Ovary (tissue), 10 donors: ENCODE measurements at places on chromosomes 3 and 15.

- DNase-seq = no peak
These were observed 179.9 kb downstream of the PLOD2 start for GRCh38 chr3:145981056-145981455.

- no peak for DNase-seq
These were observed 123.3 kb upstream of the CTNNB1 start for GRCh38 chr3:41075975-41076374.

GRCh38 chr3:172096881-172097420, 57.6 kb downstream of the FNDC3B start:
- no peak for DNase-seq

DNA sequence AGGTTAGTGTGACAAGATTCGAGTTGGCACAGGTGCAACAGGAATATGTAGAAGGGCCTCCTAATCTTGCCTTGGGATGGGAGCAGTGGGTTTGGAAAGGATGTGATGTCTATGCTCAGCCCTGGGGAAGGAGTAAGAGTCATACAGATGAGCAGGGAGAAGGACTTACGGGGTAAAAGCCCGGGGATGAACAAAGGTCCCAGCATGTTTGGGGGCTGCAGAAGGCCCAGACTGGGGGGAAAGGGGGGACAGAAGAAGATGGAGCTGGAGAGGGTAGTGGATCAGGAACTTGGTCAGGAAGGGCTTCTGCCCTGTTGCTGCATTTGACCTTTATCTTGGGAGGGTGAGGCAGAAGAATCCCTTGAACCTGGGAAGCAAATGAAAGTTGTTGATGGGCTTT, 240.1 kb upstream of the ST8SIA2 start:
- DNase-seq = no peak

GRCh38 chr3:141561426-141562034, 74.7 kb downstream of the RASA2 start:
- no peak for DNase-seq

DNA sequence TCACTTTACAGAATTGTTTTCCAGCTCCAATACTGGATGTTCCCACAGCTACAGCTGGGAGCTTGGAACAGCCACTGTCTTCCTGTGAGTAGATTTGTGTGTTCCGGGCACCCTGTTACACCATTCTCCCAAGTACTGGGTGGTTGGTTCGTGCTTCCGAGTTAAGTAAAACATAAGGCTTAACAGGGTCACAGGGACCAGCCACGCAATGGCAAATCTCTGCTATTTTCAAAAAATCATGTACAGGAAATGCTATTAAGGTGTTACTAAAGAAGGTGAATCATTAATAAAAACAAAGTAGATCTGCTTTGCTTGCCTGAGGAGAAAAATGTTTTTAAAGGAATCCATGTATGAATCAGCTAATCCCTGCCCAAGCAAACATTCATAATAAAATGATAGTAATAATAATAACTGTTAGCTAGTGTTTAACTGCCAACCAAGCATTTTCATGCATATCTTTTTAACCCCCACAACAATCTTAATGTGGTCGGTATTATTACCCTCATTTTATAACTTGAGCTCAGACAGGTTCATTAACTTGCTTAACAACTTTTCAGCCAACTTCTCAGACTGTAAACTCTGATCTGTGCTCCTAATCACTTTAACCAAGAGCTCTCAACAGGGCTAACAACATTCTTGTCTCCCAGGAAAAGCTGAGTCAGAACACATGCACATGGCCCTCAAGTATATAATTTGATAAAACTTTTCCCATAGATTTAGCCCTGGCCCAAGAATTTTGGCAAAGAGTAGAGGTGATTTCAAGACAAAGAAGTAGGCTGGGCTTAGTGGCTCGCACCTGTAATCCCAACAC, 2.7 kb upstream of the C2CD4A start:
- DNase-seq = no peak

GRCh38 chr3:66113542-66113941, 74.8 kb upstream of the MAGI1 start:
- DNase-seq = no peak

GRCh38 chr3:4845882-4846281, 133.4 kb upstream of the BHLHE40 start:
- no peak for DNase-seq

DNA sequence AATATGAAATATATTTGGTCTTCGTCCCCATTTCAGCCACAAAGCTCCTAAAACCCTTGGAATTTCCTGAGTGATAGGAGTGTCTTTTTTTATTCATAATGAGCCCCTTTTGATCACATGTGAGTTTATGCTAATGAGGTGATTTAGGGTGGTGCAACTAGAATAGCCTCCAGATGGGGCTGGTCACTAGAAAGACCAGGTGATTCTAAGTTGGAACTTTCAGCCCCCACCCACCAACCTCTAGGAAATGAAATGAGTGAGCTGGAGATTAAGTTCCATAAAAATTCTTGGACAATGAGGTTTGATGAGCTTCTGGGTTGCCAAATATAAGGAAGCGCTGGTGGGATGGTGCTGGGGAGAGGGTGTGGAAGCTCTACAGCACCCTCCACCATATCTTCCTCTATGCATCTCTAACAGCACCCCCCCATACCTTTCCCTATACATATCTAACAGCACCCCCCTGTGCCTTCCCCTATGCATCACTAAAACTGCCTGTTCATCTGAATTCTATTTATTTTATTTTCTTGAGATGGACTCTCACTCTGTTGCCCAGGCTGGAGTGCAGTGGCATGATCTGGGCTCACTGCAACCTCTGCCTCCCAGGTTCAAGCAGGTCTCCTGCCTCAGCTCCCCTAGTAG, 2.1 kb upstream of the SMCO1 start:
- DNase-seq = no peak

DNA sequence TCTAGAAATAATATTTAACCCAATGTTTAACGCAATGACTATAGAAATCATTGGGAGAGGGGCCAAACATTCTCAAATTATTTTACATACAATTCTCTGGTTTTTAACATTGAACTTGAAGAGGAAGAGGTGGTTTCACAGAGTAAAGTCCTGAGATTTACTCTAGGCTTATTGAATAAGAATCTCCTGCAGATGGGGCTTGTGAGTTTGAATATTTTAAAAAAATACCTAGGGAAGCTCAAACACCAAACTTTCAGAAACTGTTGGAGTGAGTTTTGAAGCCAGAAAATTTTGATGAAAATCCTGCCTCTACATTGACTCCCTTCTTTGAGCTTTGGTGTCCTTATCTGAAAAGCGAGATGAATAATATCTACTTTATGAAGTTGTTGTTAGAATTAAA, 906.6 kb downstream of the TUSC7 start:
- DNase-seq = no peak

- DNase-seq = no peak
These were observed 80.9 kb downstream of the PRICKLE2 start for GRCh38 chr3:64144241-64144900.
